ENCODE measurements at places on chromosomes 1 and 21.
A peak's percentile ranks its signal among the peaks of the same experiment; 100 is the strongest.

DNA sequence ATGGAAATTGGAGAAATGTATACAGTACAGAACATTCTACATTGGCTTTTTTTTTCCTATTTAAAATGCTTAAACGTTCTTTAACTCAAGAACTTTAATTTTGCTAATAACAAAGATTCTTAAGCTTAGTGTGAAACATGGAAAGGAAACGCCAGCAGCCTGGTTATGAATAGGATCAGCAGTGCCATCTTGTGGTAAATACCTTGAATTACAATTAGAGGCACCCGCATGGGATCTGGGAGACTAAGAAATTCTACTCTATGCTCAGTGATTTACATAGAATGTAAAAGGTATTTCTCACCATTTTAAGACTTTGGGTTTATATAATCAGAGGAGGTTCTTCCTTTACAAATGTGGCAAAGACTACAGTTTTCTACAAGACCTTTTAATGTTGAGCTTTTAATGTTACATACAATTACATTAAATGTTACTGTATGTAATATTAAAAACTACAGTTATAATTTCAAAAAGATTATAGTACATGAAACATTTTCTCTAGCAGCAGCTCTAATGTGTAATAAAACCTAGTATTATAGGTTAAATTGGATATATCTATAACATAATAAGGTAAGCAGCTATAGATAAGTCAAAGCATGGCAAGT lies 32.1 kb upstream of the APOBEC4 start:
- DNase-seq: no peak

DNA sequence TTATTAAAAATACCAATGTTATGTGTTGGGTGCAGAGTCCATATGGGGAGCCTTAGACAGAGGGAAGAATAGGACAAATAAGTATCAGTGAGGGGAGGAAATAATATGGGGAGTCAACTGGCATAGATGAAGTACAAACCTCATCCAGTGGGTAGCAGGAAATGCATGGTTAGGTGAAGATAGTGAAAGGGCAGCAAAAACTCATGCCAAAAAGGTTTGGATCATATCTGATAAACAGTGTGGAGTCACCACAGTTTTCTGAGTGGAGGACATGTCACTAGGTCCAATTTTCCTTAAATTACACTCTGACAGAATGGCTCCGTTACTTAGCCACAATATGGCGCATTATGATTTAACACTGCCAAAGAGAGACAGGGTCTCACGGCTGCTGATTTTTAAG lies 10.3 kb downstream of the DUSP23 start:
- DNase-seq: no peak

DNA sequence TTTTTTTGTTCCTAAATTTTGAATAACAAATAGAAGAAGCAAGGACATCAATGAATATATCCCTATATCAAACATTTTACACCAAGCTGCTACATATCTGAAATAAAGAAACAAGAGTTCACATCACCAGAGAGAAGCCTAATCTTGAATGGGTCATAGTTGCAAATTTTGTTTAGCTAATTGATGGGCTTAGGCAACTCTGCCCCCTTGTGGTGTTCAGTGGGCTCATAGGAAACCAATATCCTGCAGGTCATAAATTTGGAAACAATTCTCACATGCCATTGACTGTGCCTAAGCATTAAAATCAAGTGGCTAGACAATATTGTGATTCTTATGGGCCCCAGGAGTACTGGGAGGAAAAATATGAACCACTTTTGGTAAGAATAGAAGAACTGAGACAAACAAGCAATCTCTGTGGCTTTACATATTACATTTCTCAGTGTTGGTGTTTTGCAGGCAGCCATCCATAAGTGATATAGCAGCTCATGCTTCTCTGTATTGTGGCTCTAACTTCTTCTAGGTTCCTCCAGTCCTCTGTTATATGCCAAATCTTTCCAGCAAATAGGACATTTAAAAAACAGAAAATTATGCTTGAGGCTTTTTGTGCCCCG lies 1262.8 kb upstream of the PRMT6 start:
- DNase-seq: no peak

- no peak for DNase-seq
Measured at GRCh38 chr1:235006132-235006721, 122.4 kb downstream of the TOMM20 start.

- DNase-seq: no peak
Measured at GRCh38 chr1:98903261-98903660, 101.4 kb downstream of the PLPPR5 start.

DNA sequence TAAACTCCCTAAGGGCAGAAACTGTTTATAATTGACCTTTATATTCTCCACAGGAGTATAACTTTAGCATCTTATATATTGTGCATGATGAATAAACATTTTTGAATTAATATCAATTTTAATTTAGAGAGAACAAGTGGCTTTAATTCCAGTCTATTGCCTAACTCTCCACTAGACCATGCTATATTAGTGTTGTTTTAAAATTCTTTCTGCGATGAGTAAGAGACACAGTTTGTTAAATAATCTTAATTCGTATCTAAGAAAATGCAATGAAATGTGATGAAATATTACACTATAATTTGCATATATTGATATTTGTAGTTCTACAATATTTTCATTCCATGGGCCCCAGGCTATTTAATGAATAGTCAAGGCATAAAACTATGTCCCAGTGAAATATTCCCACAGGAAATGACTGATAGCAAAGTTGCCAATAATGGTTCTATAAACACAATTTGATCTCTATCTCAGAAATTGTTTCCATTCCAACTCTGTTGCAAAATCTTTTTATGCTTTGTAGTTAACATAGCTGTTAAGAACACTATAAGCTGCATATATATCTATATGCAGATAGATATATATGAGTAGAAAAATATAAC lies 2.9 kb upstream of the SYDE2 start:
- no peak for DNase-seq

DNA sequence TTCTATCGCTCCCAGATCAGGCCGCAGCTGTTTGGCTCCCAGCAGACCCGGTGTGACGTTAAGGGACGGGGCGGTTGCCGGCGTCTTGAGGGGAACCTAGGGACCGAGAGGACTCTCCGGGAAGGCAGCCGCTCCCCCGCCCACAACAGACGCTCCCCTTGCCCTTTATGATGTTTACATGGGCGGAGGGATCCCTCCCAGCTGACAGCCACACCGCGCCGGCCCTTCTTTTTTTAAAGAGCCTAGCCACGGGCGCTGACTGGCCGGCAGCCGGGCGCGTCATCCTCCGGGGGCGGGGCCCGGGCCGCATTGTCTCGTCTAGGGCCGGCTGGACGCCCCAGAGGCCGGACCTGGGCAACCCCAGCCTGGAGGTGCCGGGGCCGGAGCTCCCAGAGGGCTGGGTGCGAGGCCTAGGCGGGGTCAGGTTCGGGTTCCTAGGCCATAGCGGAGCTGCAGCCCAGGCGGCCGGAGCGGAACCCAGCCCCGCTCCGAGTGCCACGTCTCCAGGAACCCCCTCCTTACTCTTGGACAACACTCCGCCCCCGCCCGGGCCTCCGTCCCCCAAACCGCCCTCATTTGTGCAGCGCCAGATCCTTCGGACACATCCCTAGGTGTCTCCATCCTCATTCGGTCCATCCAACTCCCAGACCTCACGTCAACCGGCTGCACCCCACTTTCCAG lies at the start of gene PCAT6:
Gene PCAT6 (plus strand): TSS at position 340 of the 681 bp plus-strand sequence.
- DNase-seq: peak; percentile 82

DNA sequence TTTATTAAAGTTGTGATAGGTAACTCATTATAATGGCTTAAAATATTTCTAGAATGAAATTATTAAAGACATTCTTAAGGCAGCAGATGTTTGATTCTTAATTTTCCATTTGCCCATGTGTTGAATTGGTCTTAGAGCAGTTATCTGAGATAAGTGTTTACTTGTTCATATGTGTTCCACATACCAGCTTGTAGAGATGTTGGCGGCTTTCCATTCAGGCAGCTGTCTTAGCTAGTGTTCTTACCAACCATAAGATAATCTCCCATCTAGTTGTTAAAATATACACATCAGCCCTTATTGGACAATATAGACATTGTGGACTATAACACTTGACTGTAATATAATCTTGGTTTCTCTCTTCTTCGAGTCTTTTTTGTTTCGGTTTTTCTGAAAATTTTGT lies 1372.9 kb upstream of the ADGRL2 start:
- no peak for DNase-seq

DNA sequence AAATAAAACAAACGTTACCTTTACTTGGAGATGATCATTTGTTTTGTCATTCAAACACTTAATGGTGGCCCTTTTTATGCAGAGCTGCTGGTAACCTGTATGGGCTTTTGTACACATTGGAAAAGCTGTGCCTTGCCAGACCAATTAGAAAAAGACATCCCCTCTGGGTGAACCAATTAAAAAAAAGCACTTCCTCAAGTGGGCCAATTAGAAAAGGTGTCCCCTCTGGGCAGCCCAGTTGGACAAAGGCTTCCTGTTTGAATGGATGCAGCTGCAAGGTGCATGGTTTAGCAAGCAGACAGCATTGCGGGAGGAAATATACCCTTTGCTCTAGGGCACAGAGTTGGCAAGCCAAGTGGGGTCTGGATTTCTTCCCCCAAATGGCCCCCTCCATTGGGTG lies 21.6 kb downstream of the HUNK start:
- DNase-seq: no peak

- no peak for DNase-seq
Measured at GRCh38 chr21:44865561-44866280, 7.8 kb downstream of the PTTG1IP start.

DNA sequence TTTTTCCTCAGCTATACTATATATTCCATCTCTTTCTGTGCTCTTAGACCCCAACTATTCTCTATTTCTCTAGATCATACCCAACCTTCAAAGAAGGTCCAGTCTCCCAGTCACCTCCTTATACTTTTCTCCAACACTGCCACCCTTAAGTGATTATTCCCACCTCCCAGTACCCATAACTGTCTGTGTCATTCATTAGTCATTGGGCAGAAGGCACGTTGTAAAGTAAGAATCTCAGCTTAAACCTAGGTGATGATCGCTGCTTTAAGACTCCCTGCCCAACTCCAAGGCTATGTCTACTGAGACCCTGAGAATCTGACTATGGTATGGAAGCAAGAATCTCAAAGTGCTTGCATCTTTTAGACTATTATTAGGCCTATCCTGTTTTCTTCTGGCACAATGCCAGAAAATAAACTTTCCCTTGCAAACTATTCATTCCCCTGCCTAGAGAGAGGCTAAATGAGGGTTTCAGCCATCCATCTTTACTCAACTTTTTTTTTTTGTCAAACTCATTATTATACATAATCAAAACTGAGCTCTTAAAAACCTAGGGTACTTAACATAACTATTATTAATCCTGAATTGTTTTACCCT lies 174.3 kb upstream of the DPT start:
- no peak for DNase-seq

- no peak for DNase-seq
Measured at GRCh38 chr1:8780405-8780804, 37.0 kb downstream of the RERE start.

DNA sequence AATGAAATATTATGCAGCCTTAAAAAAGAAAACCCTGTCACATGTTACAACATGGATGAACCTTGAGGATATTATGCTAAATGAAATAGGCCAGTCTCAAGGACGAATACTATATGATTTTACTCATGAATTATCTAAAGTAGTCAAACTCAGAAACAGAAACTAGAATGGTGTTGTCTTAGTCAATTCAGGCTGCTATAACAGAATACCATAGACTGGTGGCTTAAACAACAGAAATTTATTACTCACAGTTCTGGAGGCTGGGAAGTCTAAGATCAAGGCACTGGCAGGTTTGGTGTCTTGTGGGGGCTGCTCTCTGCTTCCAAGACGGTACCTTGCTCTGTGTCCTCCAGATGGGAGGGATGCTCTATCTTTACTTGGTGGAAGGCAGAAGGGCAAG lies 113.8 kb upstream of the DNAH14 start:
- DNase-seq: no peak

GRCh38 chr1:237011432-237011831 lies 7.2 kb upstream of the MT1HL1 start:
- DNase-seq: no peak

- DNase-seq: no peak
Measured at GRCh38 chr1:59892841-59893811, 33.4 kb downstream of the CYP2J2 start.

DNA sequence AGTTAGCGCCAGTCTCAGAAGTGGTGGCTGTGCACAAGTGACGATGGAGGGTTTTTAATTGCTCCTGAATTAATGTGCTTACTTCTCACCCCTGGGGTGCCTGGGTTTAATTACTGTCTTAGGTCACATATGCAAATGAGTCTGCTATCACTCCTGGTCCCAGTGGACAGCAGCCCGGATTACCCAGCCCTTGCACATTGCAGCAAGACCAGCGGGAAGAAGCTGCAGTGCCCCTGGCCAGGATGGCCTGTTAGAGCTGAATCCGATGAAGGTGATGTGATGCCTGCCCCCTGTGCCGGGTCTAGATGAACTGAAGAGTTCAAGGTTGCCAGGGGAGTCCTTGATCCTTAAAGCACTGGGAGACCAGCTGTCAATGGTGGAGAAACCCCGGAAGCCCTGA lies 24.2 kb downstream of the ENO1 start:
- DNase-seq: no peak

DNA sequence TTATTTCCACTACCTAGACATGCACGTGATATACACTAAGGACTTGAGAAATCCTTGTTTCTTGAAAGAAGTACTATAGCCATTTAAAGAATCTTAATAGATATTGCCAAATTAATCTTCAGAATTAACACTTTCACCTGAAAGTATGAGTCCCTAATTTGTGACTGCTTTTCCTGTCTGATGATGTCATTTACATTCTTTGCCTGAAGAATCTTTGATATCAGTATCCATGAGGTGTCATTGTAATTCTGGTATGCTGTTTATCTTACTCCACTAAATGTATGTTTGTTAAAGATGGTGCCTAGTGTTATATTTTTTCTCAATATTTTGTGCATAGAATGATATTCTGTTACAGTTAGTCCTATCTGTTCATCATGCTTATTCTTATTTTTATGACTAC lies 48.5 kb upstream of the RC3H1 start:
- no peak for DNase-seq

- no peak for DNase-seq
Measured at GRCh38 chr1:162147760-162148159, 78.3 kb downstream of the NOS1AP start.

DNA sequence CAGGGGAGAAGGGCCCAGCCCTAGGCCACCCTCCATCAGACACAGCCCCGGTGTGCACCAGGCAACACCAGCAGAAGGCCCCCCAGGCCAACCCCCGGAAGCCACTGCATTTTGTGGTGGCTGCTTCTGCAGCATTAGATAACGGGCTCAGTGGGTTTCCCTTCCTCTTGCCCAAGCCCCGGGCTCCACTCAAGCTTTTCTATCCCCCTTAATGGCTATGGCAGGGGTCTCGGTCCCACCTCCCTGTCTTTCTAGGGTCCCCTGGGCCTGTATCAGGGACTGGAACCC lies 18.9 kb downstream of the C1orf174 start:
- no peak for DNase-seq
